Erythroblast (primary cell): ENCODE measurements at places on chromosomes 4 and X.
A peak's percentile ranks its signal among the peaks of the same experiment; 100 is the strongest.

GRCh38 chrX:13891377-13892140 is 74.7 kb upstream of the GPM6B start:
- DNase-seq = no peak

- no peak for DNase-seq
Measured at GRCh38 chr4:110849461-110849860, 226.6 kb upstream of the PITX2 start.

DNA sequence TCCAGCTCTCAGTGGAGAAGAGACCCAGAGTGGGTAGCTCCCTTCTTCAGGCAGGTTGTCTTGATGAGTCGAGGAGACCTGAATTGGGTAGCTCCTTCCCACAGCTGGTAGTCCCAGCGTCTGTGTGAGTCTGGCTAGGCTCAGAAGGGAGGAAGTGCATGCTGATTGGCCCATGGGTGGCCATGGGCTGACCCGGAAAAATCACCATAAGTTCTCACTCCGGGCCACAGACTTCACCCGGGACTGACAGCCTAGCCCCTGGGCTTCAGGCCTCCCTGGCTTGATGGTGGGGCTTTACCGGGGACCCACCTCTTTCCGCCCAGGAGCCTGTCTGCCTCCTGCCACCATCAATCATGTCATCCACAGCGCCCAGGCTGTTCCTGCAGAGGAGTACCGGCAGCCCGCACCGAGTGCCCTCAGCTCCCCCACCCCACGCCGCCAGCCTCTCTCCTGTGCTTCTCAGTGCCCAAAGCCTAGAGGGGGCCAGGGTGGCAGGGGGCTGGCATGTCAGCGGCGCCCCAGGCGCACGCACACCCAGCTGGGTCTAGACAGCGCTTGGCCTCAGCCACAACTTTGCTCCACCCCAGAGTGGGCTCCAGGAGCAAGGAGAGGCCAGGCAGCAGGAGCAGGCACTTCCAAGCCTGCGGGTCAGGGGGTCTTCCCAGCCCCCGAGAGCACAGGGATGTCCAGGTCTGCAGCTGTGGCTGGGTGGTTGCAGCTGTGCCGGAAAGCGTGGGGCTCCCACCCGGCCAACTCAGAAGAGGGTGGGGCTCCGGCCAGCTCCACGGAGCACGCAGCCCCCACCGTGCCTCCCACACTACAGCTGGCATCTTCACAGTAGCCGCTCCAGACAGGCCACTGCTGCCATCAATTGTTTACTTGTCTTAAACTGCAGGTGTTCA is 16.1 kb upstream of the SAT1 start:
- DNase-seq = no peak

GRCh38 chr4:48131736-48132135 is 2.3 kb downstream of the TXK start:
- no peak for DNase-seq

GRCh38 chrX:48558271-48558670 is 16.0 kb upstream of the RBM3 start:
- DNase-seq = peak; percentile 22

GRCh38 chr4:94302191-94302590 is 40.4 kb downstream of the HPGDS start:
- no peak for DNase-seq

- no peak for DNase-seq
Measured at GRCh38 chr4:57425610-57426009, 315.4 kb upstream of the IGFBP7 start.

- DNase-seq = no peak
Measured at GRCh38 chrX:50068285-50068563, 132.6 kb downstream of the AKAP4 start.

DNA sequence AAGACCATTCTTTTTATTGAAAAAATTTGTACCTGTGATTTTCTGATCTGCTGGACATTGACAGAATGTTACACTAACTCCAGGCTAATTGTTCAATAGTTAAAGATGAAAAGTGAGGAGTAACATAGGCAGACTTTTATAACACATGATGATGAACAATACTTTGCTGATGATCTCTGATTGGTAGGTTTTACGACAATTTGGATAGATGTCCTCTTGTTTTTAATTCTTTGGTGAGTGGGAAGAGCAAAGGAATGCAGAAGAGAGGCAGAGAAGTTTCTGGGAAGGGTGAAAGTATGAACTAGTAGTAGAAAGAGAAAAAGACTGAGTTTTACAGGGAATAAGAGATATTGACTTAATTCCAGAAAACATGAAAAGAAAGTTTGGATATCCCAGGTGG is 267.3 kb upstream of the HAND2 start:
- DNase-seq = no peak

DNA sequence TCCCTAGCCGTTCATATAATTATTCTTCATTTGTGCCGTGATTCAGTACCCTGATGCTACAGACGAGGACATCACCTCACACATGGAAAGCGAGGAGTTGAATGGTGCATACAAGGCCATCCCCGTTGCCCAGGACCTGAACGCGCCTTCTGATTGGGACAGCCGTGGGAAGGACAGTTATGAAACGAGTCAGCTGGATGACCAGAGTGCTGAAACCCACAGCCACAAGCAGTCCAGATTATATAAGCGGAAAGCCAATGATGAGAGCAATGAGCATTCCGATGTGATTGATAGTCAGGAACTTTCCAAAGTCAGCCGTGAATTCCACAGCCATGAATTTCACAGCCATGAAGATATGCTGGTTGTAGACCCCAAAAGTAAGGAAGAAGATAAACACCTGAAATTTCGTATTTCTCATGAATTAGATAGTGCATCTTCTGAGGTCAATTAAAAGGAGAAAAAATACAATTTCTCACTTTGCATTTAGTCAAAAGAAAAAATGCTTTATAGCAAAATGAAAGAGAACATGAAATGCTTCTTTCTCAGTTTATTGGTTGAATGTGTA is 7.0 kb downstream of the SPP1 start:
- DNase-seq = no peak

GRCh38 chr4:34182306-34182705 is 2062.0 kb downstream of the ARAP2 start:
- DNase-seq = no peak

GRCh38 chrX:122552286-122552800 is 631.7 kb upstream of the GRIA3 start:
- DNase-seq = no peak

- no peak for DNase-seq
Measured at GRCh38 chr4:142858965-142859364, 12.9 kb upstream of the INPP4B start.

DNA sequence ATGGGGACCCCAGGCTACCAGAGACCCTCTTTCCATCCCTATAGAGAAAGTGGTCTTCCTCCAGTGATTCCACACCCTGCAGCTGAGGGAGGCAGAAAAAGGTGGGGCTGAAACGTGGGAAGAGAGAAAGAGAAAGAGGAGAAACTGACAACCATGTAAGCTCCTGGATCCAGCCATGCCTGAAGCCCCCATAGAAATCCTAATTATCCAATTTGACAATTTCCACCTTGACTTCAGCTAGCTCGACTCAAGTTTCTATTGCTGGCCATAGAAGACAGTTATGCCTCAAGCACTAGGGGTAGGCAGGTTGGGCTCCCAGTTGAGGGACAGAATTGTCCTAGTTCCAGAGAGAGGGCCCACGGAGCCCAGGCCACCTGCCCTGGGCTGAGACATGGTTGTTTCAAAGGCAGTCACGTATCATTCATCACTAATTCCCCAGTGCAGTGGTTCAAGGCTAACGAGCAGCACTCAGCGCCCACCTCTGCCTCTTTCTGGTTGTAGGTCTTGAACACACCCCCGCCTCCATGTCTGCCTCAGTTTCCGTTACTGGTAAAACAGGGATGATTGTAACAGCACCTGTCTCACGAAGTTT is 39.8 kb upstream of the ASMTL start:
- DNase-seq = no peak

DNA sequence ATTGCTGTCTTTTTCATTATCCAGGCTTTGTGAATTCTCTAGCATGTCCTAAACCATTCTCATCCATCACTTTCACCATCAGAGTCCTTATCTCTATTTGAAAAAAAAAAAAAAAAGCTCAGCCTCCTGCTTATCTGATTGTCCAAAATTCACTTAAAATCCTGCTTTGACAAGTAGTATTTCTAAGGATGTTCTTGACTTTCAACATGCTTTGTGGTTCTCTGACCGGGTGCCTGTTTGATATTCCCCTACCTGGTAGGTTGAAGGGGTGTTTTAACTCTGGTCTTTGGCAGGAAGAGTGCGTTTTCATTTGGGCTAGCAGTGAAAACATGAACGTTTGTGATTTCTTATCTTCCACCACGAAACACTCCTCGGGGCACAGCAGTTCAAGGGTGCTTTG is 17.3 kb upstream of the BBS12 start:
- no peak for DNase-seq

- DNase-seq = peak; percentile 2
Measured at GRCh38 chrX:43949669-43950068, 23.5 kb downstream of the NDP start.

GRCh38 chr4:74283614-74284013 is 24.7 kb upstream of the EPGN start:
- peak; percentile 50 for DNase-seq

DNA sequence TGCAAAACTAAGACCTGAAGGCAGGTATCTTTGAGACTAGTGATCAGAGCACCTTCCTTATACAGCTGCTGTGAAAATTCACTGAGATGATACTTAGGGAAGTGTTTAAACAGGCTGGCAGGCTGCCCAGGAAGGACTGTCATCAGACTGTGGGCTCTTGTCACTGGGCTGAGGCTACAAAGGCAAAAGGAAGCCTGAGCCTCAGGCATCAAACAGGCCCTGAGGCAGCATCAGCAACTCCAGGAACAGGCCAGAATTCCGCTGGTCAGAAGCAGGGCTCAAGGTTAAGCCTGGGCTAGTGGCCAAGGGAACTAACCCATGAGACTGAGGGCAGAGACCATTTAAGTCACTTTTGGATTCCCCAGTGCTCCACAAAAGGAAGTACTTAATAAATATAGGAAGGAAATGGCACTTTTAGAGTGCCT is 12.8 kb downstream of the PJA1 start:
- DNase-seq = no peak

GRCh38 chr4:13298655-13299054 is 185.5 kb downstream of the RAB28 start:
- no peak for DNase-seq

DNA sequence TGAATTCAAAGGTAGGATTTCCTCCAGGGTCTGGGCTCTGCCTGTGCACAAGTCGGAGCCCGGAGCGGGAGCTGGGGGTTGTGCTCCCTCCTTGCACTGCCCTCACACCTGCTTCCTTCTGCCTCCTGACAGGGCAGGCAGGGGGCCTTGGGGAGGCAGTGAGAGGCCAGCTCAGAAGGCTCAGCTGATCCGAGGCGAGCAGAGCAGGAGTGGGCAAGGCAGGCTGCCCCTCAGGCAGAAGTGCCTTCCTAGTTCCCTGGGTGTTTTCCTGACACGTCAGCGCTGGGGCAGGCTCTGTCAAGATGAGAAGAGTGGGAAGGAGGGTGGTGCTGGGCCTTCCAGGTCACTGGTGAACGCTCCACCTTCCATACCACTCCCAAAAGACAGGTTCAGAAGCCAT is 5.5 kb upstream of the IRAK1 start:
- no peak for DNase-seq

DNA sequence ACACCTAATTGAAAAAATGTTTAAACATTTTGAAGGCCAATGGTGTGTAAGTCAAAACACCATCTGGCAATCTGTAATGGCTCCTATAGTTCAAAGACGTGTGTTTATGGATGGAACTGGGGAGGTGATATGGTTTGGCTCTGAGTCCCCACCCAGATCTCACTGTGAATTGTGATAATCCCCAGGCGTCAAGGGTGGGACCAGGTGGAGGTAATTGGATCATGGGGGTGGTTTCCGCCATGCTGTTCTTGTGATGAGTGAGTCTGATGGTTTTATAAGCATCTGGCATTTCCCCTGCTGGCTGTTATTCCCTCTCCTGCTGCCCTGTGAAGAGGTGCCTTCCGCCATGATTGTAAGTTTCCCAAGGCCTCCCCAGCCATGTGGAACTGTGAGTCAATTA is 52.2 kb downstream of the ADRA2C start:
- DNase-seq = no peak

GRCh38 chr4:146292508-146292907 is 78.2 kb downstream of the REELD1 start:
- no peak for DNase-seq

DNA sequence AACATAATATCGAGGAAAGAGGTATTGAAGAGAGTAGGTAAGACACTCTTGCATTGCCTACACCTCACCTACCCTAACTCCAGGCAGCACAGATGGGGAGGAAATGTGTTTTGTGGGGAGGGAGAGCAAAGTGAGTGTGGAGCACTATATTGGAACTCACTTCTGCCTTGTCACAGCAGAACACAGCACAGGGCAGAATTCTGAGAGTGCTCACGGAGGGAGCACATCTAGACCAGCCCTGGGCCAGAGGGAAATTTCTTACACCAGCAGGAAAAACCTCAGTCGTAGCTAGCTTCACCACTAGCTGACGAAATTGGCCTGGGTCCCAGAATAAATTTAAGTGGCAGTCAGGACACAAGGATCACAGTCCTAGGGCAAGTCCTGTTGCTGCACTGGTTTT is 517.3 kb downstream of the TMA16 start:
- no peak for DNase-seq

DNA sequence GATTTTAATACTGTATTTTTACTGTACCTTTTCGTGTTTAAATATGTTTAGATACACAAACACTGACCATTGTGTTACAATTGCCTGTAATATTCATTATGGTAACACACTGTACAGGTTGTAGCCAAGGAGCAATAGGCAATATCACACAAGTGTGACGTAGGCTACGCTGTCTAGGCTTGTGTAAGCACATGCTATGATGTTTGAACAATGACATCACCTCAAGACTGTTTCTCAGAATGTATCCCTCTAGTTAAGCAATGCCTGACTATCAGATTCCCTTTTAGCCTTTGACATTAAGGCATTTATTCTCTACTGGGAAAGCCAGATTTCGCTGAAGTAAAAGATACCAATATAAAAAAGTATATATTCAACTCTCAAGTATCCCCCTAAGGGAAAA is 66.2 kb downstream of the VCX3A start:
- no peak for DNase-seq

- no peak for DNase-seq
Measured at GRCh38 chrX:47573341-47574075, 8.7 kb upstream of the TIMP1 start.

DNA sequence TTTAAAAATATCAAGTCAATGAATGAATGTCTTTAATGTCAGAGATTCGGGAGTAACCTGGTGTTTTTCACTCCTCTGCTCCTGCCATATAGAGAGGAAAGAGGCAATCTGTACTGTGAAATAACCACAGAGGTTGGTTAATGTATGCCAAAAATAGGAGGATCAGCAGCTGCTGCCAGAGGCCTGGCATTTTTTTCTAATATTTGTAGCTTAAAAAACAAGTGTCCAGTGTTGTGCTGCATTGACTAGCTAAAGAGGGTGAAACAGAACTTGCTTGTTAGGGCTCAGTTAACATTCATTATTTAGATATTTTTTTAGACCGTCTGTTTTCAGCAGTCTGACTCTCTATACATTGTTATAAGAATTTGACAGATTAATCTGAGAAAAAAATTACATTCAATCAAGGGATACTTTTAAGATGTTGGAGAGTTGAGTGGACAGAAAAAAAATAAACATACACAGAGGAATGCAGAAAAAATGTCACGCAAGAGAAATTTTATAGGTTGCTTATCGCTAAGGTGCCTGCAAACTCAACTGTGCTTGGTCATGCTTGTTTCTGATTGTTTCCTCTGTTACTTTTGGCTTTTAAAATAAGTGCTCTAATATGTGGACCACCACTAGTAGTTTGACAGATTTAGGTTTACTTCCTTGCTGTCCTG is 392.3 kb upstream of the GALNT7 start:
- no peak for DNase-seq
